ENCODE measurements at places on chromosomes 4 and X. TPM values are rescaled to one million over a fixed set of nuclear protein-coding genes. Genes with fewer than 3 reads are reported as not detected.

MAOA gene
- 0.21 TPM for total RNA-seq

GRCh38 chr4:98932539-98932938 lies 3.6 kb upstream of the EIF4E start:
- no peaks in the 10 kb centered on the region for H3K36me3 ChIP-seq
- peaks cover 21% of the 10 kb centered on the region for H3K4me1 ChIP-seq
- no peaks in the 10 kb centered on the region for H3K27me3 ChIP-seq
- no peak for DNase-seq

GRCh38 chrX:49970674-49971073 lies 48.3 kb downstream of the CLCN5 start:
- H3K36me3 ChIP-seq, result no peaks in the 10 kb centered on the region
- H3K4me3 ChIP-seq, result no peak overlapping the region
- H3K27me3 ChIP-seq, result peaks cover 5% of the 10 kb centered on the region
- no peak overlapping the region for H3K27ac ChIP-seq
- no peak for DNase-seq
- H3K4me1 ChIP-seq, result no peaks in the 10 kb centered on the region

DNA sequence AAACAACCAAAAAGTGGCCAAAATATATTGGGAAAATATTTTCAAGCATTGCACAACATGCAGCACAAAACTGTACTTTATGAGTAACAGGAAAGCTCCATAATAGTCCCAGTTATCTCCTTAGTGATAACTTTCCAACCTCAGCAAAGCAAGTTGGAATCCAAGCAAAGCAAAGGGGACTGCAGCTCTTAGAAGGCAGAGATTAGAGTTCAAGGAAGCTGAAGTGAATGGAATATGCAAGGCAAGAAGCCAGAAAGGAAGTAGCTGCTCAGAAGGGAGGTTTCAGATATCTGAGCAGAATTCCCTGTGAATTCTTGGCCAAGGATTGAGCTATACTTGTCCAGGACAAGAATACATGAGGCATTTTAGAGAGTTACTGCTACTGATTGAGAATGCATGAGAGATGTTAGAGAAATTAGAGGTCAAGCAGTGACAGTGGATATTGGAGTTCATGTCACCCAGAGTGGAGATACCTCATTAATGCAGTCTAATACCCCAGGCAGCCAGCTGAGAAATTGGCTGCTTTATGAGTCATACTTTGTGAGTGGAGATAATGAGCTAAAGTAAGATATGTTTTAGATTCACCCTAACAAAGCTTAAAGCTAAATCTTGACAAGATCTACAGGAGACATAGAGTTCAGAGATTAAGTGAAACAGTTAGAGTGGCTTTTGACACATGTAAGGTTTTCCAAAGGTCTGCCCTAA lies 102.8 kb downstream of the INPP4B start:
- H3K27me3 ChIP-seq, result no peaks in the 10 kb centered on the region
- no peak overlapping the region for H3K4me3 ChIP-seq
- DNase-seq, result no peak
- peaks cover 7% of the 10 kb centered on the region for H3K36me3 ChIP-seq
- H3K4me1 ChIP-seq, result no peaks in the 10 kb centered on the region
- no peak overlapping the region for H3K27ac ChIP-seq

CDK16 gene
- total RNA-seq, result 63.7 TPM

PAPSS1 gene
- total RNA-seq, result 12.1 TPM

DNA sequence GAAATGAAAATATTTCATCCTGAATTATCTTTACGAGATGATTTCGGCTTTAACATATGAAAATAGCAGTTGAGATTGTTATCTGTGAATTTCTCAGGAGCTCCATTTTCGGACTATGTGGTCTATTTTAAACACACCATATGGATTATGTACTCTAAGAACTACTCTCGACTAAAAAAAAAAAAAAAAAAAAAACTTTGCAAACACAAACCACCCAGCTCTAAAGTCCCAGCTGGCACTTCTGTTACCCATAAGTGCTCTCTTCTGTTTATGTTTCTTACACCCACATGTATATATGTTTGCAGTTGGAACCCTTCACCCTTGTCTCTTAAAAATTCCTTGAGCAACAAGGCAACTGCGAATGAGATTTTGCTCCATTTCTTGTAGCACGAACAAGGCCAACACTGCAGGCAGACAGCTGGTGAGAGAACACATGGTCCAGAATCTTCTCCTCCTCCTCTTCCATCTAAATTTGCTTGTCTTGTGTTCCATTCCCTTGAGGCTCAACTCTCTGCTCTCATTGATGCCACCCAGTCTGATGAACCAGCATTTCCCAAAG lies 172.7 kb upstream of the HCCS start:
- DNase-seq, result no peak
- H3K4me1 ChIP-seq, result no peaks in the 10 kb centered on the region
- H3K4me3 ChIP-seq, result no peak overlapping the region
- H3K36me3 ChIP-seq, result no peaks in the 10 kb centered on the region

TMEM47 gene
- total RNA-seq, result not detected

DNA sequence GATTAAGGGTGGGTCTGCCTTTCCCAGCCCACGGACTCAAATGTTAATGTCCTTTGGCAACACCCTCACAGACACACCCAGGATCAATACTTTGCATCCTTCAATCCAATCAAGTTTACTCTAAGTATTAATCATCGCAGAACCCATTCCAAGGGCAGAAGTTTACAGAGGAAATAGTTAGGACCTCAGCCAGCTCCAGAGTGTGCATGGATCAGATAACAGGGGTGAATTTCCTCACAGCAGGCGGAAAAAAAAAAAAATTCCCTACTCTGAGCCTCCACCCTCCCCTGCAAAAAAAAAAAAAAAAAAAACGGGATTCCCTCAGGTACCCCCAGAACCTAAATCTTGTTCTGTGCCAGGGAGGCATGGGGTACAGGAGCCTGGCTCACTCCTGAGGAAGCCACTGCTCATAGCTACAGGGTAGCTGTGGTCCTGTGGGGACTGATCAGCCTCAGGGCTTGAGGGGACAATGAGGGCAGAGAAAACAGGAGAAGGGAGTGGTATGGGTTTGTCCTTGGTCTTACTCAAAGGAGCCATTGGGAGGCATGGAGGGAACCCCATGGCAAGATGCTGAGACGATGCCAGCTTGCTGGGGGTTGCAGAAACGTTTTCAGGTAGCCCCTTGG lies 113.0 kb downstream of the DHRSX start:
- H3K27ac ChIP-seq, result no peak overlapping the region
- no peak for DNase-seq
- H3K36me3 ChIP-seq, result peaks cover 20% of the 10 kb centered on the region
- H3K4me1 ChIP-seq, result peaks cover 5% of the 10 kb centered on the region

FDCSP gene
- not detected for total RNA-seq

CENPE gene
- 29.7 TPM for total RNA-seq

DNA sequence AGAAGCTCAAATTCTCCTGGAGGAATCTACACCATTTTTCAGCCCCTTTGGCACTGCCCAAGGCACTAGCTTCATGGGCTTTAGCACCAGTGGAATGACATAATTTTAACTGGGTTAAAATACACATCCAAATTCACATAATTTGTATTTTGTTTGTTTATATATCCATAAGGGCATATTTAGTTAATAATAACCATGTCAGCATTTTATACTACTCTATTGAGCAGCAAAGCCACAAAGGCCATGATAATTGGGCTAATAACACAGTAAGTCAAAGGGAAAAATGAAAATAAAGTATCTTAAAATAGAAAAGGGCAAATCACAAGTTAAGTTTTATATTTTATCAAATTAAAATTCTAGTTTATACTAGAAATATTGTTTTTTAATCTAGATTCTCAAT lies 262.7 kb upstream of the TACR3 start:
- no peak overlapping the region for H3K27ac ChIP-seq
- no peaks in the 10 kb centered on the region for H3K36me3 ChIP-seq
- H3K27me3 ChIP-seq, result no peaks in the 10 kb centered on the region
- no peaks in the 10 kb centered on the region for H3K4me1 ChIP-seq

COL4A6 gene
- not detected for total RNA-seq

DNA sequence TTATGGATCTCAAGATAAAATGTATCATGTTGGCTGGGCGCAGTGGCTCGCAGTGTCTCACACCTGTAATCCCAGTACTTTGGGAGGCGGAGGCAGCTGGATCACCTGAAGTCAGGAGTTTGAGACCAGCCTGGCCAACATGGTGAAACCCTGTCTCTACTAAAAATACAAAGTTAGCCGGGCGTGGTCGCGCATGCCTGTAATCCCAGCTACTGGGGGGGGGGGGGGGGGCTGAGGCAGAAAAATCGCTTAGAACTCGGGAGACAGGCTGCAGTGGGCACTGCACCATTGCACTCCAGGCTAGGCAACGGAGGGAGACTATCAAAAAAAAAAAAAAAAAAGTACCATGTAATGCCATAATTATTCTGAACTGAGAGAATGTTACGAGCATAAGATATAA lies 2.1 kb downstream of the RBMX start:
- peak overlapping the region; percentile 49 for H3K27ac ChIP-seq
- peaks cover 10% of the 10 kb centered on the region for H3K36me3 ChIP-seq
- H3K27me3 ChIP-seq, result peaks cover 3% of the 10 kb centered on the region
- peak overlapping the region; percentile 97 for H3K4me3 ChIP-seq

- H3K4me1 ChIP-seq, result peaks cover 32% of the 10 kb centered on the region
- no peaks in the 10 kb centered on the region for H3K27me3 ChIP-seq
- no peak overlapping the region for H3K4me3 ChIP-seq
- H3K36me3 ChIP-seq, result peaks cover 36% of the 10 kb centered on the region
Measured at GRCh38 chr4:76300012-76300411, 6.5 kb upstream of the STBD1 start.

NEUROG2 gene
- not detected for total RNA-seq

DNA sequence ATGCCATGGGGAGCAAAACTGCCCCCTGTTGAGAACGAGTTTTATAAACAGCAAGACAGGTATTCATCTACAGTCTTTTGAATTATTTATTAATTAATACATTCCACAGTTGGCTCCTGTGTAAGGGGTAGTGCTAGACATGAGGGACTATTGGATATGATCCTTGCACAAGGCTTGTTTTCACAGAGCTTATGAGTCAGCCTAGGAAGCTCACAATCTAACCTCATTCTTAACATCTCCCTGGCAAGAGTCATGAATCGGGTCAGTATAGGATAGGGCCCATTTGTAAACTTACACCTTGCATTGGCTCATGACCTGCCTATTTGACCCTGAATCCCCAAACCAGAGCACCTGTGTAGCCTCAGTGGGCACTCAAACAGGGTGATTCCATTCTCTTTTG lies 209.1 kb upstream of the HCCS start:
- DNase-seq, result no peak
- H3K4me3 ChIP-seq, result no peak overlapping the region
- H3K4me1 ChIP-seq, result no peaks in the 10 kb centered on the region
- no peak overlapping the region for H3K27ac ChIP-seq

PAGE2B gene
- not detected for total RNA-seq

ATXN3L gene
- total RNA-seq, result not detected

DCAF12L2 gene
- total RNA-seq, result not detected

MAGEC3 gene
- not detected for total RNA-seq

DNA sequence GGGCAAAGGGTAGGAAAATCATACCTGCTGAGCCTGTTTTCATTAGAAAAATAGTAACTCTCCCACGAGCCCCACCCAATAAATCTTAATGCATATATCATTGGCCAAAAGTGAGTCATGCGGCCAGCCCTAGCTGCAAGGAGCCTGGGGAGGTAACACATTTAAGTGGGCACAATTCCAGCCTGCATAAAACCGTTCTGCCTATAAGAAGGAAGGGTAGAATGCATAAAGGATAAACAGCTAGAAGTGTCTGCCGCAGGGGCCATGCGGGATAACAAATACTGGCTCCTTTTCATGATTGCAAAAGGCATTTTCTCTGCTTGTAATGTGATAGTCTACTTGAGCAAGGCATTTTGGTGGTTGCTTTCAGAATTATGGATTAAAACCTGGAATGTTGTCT lies 37.1 kb downstream of the EFHC2 start:
- no peak overlapping the region for H3K4me3 ChIP-seq
- no peaks in the 10 kb centered on the region for H3K36me3 ChIP-seq
- H3K4me1 ChIP-seq, result no peaks in the 10 kb centered on the region
- H3K27me3 ChIP-seq, result peaks cover 2% of the 10 kb centered on the region

- H3K27me3 ChIP-seq, result no peaks in the 10 kb centered on the region
- no peak overlapping the region for H3K27ac ChIP-seq
- peaks cover 51% of the 10 kb centered on the region for H3K4me1 ChIP-seq
- H3K36me3 ChIP-seq, result peaks cover 27% of the 10 kb centered on the region
- peak overlapping the region; percentile 33 for H3K4me3 ChIP-seq
- DNase-seq, result no peak
Measured at GRCh38 chr4:1178300-1179088, 6.1 kb upstream of the SPON2 start.

FAM47A gene
- not detected for total RNA-seq

GRCh38 chrX:126847143-126847542 lies 27.6 kb downstream of the PRR32 start:
- no peak overlapping the region for H3K27ac ChIP-seq
- no peaks in the 10 kb centered on the region for H3K4me1 ChIP-seq
- no peak for DNase-seq
- H3K36me3 ChIP-seq, result no peaks in the 10 kb centered on the region

GRCh38 chr4:107858158-107858742 lies 33.5 kb downstream of the SGMS2 start:
- no peak overlapping the region for H3K4me3 ChIP-seq
- no peaks in the 10 kb centered on the region for H3K36me3 ChIP-seq
- H3K27ac ChIP-seq, result no peak overlapping the region
- H3K27me3 ChIP-seq, result peaks cover 7% of the 10 kb centered on the region
- no peaks in the 10 kb centered on the region for H3K4me1 ChIP-seq

GRCh38 chr4:169439244-169439643 lies 168.5 kb upstream of the SH3RF1 start:
- no peaks in the 10 kb centered on the region for H3K27me3 ChIP-seq
- H3K36me3 ChIP-seq, result peaks cover 18% of the 10 kb centered on the region
- H3K27ac ChIP-seq, result no peak overlapping the region
- DNase-seq, result no peak
- H3K4me1 ChIP-seq, result no peaks in the 10 kb centered on the region
